ENCODE measurements at places on chromosomes 2 and 18.

DNA sequence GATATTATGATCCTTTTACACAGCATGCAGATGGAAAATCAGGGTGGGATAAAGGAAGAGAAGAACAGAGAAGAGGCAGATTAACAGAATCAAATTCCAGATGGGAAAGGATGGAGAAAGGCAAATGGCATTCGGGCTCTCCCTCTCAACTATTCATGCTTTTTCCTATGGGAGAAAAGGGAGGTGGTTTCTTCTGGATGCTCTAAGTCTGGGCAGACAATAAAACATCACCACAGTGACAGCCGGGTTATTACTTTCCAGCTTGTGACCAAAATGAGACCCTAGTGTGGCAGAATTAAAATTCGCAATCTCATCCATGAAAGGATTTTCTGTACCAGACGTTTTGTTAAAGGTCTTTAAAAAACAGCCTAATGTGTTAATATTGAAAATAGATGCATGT, 440.7 kb downstream of the RND3 start:
- DNase-seq: no peak

GRCh38 chr2:100274566-100275199, 47.6 kb downstream of the LONRF2 start:
- DNase-seq: no peak

GRCh38 chr2:133849341-133849740, 281.1 kb upstream of the NCKAP5 start:
- DNase-seq: no peak

- DNase-seq: no peak
Observed at GRCh38 chr2:229057976-229058553, 213.0 kb downstream of the PID1 start.

- no peak for DNase-seq
Observed at GRCh38 chr2:62215306-62216064, 19.6 kb downstream of the B3GNT2 start.

DNA sequence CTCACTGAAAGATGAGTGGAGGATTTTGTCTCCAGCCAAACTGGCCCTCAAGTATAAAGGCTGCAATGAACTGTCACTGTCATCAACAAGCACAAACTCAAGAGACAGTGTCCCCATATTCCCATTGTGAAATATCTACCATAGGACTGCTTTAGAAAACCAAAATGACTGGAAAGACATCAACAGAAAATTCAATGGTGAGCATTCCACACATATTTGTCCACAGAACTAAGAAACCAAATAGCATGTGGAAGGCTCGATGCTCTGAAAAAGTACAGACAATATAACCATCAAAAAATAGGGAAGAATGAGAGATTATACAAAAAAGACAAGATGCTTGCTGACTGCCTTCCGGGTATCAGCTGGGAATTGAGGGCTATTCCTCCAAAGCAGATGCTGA, 37.6 kb downstream of the TGFBRAP1 start:
- no peak for DNase-seq

- DNase-seq: no peak
Observed at GRCh38 chr2:232368311-232368731, 10.2 kb upstream of the ALPP start.

GRCh38 chr2:127408004-127408806, 10.0 kb upstream of the PROC start:
- peak; percentile 78 for DNase-seq

- no peak for DNase-seq
Observed at GRCh38 chr2:232713505-232713904, 16.4 kb downstream of the GIGYF2 start.

DNA sequence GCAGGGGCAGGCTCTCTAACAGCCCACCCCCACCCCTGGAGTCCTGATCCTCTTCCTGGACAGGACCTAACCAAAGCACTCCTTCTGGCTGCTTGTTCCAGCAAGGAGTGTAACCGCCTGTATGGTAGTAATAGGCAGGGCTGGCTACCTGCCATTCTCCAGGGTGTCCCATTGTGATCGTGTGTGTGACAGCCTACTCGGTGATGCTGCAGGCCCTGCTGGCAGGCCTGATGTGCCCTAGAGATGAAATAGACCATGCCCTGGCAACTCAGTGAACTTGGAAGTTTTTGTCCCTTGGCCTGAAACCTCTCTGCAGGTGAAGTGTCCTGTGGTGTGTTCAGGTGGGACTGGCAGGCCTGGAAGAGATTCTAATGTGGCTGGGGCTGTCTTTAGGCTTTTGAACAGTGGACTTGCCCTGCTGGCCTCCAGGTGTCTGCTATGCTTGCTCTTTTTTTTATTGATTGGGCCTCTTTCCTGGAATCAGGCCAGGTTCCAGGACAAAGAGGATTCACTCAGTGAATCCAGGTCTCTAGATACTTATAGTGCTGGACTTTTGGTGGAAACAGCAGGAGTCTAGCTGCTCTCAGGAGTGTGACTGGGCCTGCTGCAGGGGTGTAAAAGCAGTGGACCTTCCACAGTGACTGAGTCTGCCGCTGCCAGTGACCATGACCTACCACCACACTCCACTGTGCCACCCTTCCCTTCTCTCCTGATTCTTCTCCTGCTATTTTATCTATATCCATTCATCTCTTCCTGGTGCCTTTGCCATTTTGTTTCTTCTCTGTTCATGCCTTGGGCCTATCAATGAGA, 132.1 kb downstream of the CTIF start:
- no peak for DNase-seq

GRCh38 chr18:2302628-2303516, 268.4 kb downstream of the METTL4 start:
- DNase-seq: no peak

DNA sequence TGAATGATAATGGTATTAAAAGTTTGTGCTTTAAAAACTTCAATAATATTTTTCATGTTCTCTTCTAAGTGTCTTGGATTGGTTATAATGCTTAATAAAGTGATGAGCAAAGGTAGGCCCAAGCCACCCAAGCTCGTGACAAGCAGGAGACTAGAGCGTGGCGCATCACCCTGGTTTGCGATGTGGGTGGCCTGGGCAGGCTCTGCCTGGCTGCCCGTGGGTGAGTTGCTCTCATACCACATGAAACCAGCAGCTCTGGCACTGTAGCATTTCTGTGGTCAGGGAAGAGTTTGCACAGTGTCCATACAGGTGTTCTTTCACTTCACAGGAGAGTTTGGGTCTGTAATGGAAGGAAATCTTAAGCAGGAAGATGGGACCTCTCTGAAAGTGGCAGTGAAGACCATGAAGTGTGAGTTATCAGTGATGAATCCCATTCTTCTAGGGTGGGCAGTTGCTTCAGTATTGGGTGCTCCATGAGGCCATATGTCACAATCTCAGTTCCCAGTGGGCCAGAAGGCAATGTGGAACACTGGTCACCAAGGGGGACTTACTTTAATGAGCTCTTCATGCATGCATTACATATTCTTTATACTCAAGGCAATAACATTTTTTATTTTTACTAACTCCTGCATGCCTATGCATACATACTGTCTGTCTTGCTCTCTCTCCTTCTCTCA, 51.4 kb upstream of the TMEM87B start:
- no peak for DNase-seq

GRCh38 chr18:45749918-45750689, 26.1 kb downstream of the SLC14A1 start:
- DNase-seq: no peak

DNA sequence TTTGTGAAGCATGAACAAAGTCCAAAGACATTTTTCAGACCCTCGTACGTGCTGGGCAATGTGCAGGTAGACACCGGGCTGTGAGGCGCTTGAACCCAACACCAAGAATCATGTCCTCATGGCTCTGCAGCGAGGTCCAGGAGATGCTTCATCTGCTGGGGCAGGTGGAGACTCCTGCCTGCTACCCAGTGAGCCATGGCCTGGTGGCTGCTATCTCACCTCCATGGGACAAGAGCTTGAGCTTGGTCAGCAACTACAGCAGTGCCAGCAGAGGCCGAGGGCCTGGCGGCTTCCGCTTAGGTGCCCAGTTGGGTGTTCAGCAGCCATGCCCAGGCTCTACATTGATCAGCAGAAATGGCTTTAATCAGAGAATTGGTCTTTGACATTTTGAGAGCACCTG, 281.0 kb upstream of the HS6ST1 start:
- DNase-seq: no peak

DNA sequence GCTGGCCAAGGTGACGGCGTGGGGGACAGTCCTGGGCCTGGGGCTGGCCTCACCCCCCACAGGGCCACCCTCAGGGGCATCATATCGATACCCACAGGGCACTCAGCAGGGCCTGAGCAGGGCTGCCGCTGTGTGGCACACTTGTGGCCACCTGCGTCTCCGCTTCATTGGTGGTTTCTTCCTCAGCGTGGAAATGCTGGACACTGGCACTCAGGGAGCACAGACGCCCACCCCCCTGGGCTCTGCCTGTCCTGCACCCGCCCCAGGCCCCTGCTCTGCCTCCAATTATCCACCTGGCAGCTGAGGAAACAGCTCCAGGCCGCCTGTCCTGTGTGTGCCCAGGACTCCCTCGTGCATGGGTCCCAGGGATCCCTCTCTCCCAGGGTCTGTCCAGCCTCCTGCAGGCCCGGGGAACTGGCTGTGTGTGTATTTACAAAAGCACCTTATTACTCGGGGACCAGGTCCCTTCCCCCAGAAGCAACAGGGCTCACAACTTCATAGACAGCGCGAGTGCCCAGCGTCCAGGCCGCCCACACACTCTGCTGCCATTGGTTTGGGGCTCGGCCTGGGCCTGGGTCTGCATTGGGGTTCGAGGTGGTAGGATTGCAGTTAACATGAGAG, 13.1 kb downstream of the CROCC2 start:
- no peak for DNase-seq

- DNase-seq: no peak
Observed at GRCh38 chr18:59912007-59912550, 12.3 kb downstream of the PMAIP1 start.

- no peak for DNase-seq
Observed at GRCh38 chr2:46690825-46691224, 211.5 kb downstream of the TMEM247 start.

DNA sequence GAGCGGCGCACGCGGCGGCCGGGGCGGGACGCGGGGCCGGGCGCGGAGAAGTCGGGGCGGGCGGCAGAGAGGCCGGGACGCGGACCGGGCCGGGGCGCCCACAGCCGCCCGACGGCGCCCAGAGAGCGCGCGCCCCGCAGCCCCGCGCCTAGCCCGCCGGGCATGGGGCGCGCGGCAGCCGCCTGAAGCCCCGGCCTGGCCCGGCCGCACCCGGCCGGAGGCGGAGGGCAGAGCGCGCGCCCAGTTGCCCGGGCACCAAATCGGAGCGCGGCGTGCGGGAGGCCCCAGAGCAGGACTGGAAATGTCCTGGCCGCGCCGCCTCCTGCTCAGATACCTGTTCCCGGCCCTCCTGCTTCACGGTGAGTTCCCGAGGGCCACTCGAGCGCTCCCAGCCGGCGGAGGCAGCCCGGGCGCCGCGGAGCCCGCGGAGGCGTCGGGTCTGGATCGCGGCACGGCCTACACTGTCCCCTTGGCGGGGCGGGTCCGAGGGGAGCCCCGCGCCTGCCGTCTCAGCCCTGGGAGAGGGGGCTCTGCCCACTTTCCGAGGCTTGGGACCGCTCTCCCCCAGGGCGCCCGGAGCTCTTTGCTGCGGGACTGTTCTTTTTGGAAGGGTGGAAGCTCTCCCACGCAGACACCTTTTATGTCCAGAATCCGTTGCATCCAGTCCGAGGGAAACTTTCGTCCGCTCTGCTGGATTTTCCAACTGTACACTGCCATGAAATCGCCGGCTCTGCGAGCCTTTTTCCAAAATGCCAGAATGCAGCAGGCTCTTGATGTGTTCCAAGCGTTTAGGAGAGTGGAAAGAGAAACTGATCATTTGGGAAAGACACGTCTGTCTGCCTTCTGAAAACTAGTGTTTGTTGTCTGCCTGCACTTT, 484 bp downstream of the APCDD1 start:
- no peak for DNase-seq

- no peak for DNase-seq
Observed at GRCh38 chr2:190909680-190910079, 29.1 kb downstream of the GLS start.

All from T-helper 1 cell (primary cell).